Right ventricle myocardium superior (tissue), 1 donor: ENCODE measurements at places on chromosomes 3 and 15. TPM values are rescaled to one million over a fixed set of nuclear protein-coding genes. Genes with fewer than 3 reads are reported as not detected.

The MAP4 gene
- total RNA-seq: 426 TPM

The STX19 gene
- not detected for total RNA-seq

The GPR62 gene
- not detected for total RNA-seq

GRCh38 chr3:112623717-112624116 lies 17.2 kb downstream of the CCDC80 start:
- DNase-seq: no peak

DNA sequence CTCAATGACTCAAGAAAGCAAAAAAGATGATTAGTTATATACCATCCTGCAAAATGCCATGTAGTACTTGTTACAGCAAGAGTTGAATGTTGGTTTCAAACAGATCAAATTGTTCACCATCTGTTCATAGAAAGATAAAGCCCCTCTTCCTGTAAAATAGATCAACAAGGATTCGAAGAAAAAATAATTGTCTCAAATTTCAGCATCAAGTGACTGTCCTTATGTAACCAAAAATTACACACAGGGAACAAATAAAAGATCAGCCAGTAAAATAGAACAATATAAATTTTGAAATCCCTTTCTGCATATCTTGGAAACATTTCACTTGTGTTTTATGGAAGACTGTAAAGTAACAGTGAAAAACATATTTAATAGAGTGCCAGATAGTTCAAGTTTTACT lies 165.1 kb upstream of the STAC start:
- no peak for DNase-seq

GRCh38 chr15:33124811-33125210 lies 69.7 kb downstream of the FMN1 start:
- no peak for DNase-seq

DNA sequence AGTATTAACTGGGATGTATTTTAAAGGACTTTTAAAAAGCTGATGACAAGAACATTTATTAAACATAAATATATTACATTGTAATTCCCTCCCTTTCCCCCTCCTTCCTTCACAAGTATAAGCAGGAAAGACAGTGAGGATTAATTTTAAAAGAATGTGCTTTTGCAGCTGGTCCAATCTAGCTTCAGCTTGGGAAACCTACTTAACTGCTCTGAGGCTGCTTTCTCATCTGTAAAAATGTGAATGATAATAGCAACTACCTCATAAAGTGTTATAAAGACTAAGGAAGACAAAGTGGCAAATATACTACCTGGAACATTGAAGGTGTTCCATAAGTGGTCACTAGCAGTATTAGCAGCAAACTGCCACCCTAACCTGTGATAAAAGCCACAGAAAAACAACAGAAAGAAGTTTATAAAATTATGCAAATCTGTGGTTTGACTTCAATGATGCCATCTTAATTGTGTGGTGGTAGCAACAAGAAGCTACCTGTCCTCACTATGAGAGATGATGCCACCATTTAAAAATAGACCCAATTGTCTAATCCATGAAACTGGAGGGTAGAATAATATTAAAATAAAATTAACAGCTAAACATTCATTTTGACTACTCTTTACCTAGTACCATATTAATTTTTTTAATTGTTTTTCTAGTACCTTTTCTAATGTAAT lies 20.0 kb downstream of the DHX36 start:
- DNase-seq: no peak

DNA sequence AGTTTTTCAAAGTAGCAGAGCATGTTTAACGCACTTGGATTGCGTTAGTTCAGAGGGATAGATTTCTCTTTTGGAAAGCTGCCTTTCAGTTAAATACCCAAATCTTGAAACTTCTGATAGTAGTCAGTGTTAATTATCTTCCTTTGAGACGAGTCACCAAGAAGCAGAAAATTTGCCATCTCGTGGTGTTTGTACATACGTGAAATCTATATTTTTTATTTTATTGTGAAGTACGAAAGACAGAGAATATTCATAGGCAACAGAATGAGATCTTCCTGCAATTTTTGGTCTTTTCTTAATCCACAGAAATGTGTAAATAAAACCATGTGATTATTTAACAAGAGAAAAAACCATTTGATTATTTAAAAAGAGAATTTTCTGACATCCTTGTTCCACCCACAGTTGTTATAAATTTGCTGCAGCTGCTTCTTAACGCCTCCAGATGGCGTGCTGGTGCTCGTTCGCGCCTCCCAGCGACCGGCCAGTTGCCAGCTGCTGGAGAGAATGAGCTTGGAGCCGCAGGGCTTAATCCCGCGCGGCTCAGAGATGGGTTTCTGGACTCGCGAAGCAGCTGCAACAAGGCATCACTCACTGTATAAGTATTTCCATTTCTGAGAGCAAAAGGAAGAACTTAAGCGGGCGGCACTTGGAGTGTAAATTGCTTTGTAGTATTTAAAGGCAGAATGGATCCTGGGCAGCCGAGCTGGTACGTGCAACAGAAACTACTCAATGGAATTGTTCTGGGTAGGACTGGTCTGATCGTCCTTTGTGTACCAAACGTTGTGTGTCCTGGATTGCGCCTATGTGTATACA lies 10.5 kb upstream of the SLITRK3 start:
- DNase-seq: peak; percentile 85

DNA sequence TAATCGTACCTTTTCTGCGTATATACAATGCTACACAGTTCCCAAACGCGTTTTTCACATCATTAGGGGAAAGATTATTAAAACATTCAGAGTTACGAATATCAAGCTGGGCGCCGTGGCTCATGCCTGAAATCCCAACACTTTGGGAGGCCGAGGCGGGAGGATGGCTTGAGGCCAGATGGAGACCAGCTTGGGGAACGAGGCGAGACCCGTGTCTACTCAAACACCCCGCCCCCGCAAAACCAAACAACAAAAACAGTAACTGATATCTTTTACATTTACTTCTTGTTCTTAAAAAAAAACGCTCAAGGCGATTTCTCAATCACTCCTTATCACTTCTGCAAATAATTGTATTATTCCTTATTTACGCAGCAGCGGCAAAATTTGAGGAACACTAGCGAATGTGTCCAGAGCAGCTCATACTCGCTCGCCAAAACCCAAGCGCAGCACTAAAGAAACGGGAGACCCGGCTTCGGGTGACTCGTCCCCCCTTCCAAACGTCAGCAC lies 1.2 kb downstream of the ZBTB11 start:
- peak; percentile 49 for DNase-seq

DNA sequence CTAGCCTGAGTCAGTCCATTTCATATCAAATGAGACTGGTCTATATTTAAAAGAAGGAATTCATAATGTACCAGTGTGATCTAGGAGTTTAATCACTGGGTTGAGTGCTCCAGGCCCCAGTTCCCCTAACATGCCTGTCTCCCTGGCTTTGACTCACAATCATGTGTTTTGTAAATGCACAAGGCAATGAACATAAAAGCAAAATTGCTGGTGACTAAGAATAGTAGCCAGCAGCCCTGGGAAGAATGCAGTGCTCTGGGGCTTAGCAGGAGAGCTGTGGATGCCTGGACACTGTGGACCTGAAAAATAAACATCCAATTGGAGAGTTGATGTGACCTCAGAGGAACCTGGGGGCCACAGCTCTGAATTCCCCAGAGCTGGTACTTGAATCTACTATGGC lies 50.3 kb downstream of the SYNPR start:
- no peak for DNase-seq

DNA sequence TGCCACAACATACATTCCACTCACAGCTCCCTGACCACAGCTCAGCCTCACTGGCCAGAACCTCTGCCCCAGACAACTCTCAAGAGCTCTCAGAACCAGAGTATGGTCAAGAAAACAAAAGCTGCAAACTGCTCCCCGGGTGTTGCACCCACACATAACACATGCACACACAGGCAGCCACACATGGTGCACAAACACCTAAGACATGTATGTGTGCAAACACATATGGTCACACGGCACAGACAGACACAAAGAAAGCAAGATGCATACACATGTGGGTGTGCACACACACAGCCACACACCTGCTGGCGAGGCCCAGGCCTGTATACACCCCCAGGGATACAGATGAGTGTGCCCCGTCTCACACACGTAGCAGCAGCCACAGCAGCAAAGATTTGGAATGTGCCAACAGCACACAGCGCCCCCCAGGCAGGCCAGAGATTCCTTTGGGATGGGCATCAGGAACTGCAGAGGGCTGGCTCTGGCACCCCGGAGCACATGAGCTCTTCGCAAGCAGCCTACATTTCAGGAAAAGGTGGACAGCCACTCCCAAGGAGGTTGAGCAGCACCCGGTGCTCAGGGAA lies 6.6 kb downstream of the KLF15 start:
- peak; percentile 37 for DNase-seq

DNA sequence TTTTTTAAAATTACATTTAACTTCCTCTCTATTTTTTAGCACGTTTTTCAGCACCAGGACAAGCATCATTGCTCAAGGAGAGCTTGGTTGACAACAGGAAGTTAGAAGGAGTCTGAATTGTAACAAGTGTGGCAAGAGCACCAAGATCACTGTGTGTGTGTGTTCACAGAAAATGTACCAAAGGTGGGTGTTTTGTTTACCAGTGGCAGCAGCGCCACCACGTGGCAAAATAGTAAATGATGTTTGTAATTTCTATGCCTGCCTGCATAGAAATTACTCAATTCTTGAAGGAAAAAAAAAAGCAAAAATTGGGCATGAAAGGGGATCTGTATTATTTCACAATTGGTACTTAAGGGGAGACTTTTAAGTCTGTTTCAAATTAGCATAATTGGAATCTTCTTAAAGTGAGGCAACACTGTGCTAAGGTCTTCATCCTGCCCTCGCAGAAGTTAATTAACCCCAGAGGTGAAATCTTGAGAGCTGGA lies 7.4 kb upstream of the U2SURP start:
- peak; percentile 65 for DNase-seq

GRCh38 chr3:72255791-72256559 lies 471.0 kb upstream of the PROK2 start:
- DNase-seq: peak; percentile 68

DNA sequence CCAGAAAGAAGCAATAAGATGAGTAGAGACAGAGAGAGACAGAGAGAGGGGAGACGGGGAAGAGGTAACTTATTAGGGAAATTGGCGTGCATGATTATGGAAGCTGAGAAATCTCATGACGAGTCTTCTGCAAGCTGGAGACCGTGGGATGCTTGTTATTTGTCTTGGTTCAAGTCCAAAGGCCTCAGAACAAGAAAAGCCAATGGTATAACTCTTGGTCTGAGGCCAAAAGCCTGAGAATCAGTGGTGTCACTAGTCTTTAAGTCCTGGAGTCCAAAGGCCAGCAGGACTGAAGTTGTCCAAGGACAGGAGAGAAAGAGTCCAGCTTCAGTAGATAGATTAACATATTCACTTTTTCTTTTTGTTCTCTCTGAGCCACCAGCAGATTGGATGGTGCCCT lies 613.6 kb downstream of the CADM2 start:
- no peak for DNase-seq

DNA sequence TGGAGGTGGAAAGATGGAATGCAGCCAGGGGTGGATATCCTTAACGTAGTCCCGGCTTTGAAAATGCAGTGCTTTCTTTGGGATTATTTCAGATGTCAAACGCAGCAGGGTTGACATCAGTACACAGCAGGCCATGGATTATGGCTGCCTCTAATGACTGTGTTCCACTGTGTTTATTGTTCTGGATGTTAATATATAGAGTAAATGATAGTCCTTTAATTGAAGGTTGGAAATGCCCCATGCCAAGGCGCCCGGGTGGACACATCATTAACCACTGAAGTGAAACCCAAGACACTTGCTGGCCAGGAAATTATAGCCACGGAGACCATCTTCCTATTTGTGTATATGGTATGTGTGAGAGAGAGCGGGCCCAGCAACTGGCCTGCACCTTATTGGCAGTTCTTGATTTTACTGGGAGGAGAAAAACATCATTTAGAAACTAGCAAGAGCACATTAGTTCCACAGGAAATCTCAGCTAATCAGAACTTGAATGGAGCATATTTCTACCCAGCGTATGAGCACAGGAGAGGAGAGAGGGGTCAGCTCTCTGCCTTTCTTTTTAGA lies 254.9 kb upstream of the RASGRP1 start:
- DNase-seq: no peak

DNA sequence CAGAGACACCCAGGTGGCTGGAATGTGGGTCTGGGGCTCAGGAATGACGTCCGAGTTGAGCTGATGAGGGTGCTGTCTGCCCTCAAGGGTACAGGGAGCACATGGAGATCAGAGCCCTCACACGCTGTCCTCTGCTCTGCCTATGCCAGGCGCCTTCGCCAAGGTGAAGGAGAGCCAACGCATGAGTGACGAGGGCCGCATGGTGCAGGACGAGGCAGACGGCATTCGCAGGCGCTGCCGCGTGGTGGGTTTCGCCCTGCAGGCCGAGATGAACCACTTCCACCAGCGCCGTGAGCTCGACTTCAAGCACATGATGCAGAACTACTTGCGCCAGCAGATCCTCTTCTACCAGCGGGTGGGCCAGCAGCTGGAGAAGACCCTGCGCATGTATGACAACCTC lies 9.1 kb downstream of the SNX33 start:
- DNase-seq: no peak

DNA sequence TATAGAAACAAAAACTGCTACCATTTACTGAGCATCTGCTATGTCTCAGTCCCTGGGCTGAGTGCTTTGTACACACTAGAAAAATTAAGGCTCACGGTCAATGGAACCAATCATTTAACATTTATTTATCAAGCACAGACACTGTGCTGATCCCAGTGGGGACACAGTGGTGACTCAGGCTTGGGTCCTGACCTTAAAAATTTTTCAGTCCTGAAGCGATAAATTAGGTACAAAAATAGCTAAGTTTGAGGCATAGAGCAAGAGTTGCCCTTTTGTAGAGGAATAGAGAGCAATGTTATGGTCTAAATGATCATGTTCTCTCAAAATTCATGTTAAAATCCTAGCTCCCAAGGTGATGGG lies 85.1 kb downstream of the CRYGS start:
- DNase-seq: no peak

DNA sequence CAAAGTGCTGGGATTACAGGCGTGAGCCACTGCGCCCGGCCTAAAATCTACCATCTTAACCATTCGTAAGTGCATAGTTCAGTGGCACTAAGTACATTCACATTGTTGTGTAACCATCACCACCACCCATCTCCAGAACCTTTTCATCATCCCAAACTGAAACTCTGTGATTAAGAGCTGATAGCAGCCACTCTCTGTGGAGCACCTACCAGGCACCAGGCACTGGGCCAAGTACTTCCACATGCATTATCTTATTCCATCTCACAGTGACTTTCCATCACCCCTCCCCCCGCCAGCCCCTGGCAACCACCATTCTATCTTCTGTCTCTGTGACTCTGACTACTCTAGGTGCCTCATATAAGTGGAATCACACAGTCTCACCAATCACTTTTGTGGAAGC lies 2.3 kb upstream of the INSYN1 start:
- no peak for DNase-seq

DNA sequence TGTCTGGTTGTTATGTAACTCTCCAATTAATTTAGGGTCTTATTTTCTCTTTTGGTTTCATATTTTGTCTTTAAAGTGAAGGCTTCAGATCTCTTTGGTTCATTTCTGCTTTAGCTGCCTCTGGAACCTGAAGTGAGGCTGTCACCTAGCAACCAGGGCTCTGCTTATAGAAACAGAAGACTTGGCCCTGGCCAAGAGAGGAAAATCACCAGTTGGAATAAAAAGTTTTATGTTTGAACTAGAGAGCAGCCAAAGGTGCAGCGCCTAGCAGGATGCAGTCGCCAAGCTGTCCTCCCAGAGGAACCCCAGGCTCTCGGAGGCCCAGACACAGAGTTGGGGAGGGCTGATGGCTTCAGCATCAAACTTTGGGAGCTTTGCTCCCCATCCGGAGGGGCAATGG lies 41.1 kb downstream of the LYZL4 start:
- no peak for DNase-seq
